ENCODE measurements at places on chromosomes 12 and 14.

DNA sequence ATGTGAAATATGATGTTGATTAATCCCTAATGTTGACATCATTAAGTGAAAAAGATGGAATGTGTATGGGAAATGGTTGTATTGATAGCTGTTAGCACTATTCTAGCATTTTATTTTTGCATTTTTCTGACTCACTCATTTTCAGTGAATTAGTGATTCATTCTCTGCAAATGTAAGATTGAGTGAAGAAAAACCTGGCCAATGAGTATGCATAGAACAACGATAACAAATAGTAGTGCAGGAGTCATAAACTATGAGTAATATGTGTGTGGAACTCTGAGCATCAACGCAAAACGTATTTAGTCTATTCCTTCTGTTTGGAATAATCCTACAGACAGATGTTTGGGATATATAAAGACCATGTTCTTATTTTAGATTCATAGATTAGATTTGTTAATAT lies 76.3 kb upstream of the RTL1 start:
- DNase-seq = no peak

DNA sequence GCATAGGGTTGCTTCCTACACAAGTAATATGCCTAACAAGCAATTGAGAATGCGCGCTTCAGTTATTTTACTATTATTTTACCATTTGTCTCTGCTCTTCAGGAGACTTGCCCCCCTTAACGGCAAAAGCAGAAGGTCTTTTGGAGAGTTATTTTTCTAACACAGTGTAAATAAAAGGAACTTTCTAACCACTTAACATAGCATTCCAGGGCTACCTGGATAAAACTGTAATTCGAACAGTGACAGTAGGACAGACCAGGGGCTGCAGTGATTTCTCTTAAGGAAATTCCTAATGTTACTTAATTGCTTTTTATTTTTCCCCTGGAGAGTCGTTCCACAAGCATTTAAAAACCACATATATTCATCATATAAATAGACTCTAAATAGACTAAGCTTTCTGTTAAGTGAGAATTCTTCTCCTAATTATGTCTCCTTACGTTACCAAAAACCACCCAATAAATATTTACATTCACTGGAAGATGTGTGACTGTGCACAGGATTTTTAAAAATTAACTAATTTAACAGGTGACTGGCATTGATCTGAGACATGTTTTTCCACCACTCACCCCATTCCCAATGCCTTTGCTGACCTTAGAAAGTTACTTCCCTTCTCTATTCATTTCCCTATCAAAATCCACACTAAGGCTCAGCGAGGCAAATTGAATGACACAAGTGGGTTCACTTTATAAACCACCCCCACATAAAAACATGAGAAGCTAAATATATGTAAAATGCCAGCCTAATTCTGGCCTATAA lies 72.4 kb downstream of the RNF34 start:
- no peak for DNase-seq

DNA sequence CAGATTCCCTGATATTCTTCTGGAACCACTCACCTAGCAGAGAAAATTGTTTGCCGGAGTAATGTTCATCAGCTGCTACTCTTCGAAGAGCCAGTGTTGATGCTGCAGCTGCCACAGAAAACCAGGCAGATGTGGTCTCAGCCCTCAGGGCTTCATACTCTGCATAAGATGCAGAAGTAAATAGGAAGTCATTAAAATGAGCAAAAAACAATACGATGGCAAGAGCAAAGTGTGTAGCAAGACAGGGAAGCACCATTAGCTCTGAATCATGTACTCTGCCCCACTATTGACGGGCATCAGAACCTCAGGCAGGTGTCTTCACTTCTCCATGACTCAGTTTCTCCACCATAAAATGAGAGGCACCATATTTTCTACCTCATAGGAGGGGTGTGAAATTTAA lies 991.6 kb upstream of the TMEM132C start:
- no peak for DNase-seq

- DNase-seq = no peak
Measured at GRCh38 chr12:45189766-45190403, 26.0 kb upstream of the ANO6 start.

DNA sequence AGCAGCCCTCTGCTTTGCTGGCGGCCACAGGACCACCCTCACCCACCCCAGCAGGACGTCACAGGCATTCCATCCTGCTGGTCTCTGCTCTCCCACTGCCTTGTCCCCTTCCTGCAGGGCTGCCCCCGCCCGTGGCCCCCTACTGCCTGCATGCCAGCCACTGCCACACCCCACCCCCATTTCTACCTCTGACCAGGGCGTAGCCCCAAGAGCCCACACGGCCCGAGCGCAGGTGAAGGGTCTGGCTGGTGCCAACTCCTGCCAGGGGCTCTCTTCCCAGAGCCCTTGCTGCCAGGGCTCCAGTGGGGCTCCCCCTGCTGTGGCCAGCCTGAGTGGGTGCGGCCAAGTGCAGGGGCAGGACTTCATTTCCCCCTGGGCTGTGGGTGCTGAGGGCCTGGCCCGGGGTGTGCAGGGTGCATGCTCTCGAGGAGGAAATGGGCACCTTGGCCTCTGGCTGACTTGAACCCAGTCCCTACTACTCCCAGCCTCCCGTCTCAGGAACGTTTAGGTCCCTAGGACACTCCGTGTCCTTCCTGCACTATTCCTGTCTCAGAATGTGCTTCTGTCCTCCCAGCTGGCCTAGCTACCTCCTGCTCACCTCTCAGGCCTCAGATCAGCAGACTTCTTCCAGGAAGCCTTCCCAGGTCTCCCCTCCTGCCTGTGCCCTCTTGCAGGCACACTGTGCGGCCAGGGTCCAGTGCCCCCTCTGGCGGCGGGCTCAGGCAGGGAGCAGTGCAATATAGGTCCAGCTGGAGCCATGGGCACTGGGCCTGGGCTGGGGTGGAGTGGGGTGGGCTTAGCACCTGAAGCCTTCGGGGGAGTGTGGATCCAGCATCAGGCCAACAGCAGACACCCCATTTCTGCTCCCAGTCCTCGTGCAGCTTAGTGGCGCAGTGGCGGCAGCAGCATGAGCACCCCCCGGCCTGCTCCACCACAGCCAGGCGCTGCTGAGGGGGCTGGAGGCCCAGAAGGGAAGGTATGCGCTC lies 1.4 kb downstream of the LBHD2 start:
- no peak for DNase-seq

DNA sequence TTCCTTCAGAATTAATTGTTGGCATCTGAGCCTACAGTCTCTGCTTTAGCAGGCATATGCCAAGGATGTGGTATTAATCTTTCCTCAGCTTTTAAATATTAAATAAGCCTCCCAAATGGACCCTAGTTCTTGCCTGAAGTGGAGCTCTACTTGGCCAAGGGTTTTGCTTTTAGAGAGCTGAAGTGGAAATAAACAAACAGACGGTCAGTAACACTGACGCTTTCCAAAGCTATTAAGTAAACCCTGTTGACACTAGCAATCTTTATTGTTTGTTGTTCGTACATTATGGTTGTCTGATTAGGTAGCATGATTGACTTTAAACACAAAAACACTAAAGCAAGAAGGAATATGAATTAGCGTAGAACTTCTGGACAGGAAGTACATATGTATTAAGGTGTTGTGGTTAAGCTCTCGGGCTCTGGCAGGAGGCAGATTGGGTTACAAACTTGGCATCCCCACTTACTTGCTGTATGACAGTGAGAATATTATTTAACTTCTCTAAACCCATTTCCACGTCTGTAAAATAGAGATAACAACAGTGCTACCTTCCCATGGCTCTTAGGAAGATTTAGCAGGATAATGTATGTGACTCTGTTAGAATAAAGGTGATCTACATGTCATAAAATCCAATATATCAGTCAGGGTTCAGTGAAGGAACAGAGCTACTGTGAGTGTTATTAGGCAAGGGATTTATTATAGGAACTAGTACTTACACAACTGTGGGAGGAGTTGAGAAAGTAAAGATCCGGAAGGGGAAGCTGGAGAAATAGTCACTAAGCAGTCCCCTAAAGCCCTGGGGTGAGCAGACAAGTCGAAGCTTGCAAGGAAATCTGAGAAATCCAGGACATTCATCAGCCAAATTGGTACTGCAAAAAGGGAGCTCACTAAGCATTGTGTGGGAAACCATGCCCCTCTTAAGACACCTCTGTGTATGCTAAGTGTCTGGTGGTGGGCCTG lies 92.2 kb upstream of the ATF7IP start:
- DNase-seq = no peak

- no peak for DNase-seq
Measured at GRCh38 chr12:116346741-116347140, 69.2 kb upstream of the MED13L start.

DNA sequence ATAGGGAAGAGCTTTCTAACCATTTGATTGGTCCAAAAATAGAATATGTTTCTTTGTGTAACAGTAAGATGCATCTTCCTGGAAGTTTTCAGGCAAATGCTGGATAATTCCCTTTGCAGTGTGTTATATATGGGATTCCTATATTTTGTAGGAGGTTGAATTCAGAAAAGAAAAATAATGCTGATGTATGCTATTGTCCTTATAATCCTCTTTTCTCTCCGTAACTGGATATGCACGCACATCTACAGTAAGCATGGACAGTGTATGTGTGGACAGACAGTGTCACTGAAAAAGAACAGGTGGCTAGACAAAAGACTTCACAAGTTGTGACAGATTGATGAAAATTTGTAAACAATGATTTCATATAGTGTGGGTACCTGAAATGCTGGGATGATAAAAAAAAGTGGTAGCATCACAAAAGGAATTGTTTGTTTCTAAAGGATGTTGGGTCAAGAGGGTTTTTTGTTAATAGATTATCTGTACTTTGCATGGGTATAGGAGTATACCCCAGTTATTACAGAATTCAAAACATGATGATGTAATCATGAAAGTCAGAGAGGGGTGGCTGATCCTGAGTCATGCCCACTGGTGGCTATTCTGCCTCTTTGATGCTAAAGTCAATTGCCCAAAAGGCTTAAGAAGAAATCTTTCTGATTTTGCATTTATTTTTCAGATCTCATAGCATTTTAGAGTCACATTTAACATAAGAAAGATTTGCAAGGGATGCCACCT lies 160.7 kb upstream of the TMTC1 start:
- no peak for DNase-seq

GRCh38 chr12:52895726-52896189 lies 9.1 kb downstream of the KRT8 start:
- DNase-seq = no peak

DNA sequence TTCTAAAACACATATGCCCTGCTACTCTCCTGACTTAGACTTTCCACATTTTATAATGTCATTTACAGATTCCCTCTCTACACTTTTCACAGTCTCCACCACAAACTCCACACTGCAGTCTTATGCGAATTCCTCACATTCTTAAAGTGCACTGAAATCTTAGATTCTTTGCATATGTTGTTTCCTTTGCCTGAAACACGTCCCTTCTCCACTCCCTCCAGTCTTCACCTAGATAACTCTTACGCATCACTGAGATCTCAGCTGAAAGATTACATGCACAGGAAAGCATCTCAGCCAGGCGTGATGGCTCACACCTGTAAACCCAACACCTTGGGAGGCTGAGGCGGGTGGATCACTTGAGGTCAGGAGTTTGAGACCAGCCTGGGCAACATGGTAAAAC lies 3.8 kb upstream of the ARHGAP9 start:
- DNase-seq = no peak

DNA sequence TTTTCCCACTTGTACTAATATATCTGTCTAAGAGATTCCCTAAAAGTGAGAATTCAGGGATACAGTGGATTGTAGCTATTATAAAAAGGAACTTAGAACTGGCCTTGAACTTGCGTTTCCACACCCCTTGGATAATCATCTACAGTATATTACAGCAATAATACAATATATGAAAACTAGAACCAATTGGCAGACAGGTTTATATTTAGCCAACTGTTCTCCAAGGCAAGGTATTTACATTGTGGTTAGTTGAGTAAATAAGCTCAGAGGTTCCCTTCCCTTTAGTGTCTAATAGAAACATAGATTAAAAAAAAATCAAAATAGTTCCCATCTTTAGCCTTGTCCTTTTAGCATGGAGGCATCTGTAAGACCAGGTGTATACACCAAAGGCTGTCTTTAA lies 42.1 kb downstream of the LIMA1 start:
- no peak for DNase-seq
